ENCODE measurements at places on chromosomes 4 and X.

- no peak for DNase-seq
Measured at GRCh38 chr4:55859711-55860110, 6.3 kb downstream of the EXOC1 start.

DNA sequence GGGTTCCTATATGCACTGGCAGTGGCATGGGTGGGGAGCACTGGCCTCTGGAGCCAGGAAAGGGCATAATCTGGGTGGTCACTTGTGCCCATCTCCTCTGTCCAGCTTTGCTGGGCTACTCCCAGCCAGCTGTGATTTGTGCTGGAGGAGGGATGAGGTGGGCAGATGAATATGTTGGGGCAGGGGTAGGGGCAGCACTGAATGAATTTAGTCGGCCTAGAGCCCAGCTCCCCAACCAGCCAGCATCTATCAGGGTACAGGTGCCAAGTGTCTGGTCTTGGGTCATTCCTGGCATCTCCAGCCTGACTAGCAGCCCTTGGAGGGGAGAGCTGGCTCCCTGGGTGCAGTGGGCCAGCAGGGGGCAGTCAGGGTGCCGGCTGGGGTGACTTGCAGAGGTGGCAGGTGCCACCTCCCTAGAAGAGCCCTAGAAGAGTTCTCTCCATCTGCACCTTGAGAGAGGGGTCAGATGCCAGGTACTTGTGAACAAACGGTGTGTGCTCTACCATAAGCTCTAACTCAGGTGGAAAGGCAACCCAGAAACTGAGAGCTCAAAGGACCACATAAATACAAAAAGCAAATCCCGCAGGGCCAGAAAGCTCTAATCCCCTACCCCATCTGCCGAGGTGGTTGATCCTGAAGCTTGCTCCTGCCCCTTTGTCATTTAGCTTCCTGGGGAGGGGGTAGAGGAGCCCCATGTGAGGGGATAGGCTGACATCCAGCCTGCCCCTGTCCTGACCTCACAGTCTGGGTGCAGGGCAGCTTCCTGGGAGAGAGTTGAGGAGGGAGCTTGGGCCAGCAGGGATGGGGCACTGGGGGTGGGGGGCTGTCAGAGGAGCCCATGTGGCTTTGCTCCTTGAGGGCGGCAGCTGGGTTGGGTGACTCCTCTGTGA is 2.2 kb downstream of the SORCS2 start:
- DNase-seq = peak; percentile 47

GRCh38 chrX:104522386-104522785 is 43.6 kb upstream of the IL1RAPL2 start:
- DNase-seq = no peak

GRCh38 chrX:37077646-37078433 is 69.7 kb downstream of the FAM47C start:
- DNase-seq = no peak

DNA sequence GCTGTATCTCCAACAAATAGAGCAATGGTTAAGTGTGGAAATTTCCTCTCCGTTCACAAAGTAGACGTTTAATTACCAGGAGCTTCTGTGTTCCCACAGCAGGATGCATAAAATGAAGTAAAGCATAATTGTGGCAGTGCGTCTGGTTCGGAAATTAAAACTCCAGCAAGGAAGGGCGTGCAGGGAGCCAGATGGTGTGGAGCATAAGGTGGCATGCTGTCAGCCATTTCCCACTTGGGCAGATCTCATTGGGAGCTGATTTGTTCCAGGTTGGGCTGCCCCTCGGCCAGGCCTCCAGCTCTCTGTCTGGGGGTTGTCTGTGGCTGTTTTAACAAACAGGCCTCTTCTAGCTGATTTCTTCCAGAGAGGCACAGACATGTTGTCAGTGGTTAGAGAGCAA is 182.1 kb upstream of the CLNK start:
- DNase-seq = no peak

DNA sequence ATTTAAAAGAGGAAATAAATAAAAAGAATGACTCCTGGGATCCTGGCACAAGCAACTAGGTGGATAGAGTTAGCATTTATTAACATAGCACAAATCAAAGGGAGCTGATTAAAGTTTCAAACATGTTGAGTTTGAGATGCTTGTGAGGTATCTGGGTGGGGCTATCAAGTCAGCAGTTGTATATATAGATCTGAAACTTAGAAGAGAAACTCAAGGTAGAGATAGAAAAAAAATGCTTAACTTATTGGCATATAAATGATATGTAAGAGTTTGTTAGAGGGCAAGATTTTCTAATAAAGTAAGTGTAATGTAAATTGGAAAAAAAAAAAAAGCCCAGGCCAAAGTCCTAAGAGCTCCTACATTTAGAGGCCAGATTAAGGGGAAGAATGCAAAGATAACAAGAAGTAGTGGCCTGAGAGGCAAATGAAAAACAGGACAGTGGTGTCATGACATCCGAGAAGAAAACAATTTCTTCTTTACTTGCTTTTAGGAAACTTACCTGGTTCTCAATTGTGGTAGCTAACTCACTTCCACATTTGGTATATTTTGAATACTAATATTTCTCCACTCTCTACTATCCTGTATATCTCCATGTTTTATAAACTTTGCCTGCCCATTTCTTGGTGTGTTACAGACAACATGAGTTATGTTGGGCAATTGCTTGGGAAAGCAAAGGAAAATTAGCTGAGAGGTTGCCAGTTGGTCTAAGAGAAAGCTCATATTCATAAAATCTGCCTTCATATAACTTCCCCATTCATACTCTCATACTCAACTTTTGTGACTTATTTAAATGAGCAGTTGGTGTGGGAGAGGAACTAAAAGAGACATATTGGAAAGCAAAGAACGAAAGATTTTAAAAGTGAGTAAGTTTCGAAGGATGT is 169.2 kb downstream of the PARM1 start:
- no peak for DNase-seq

GRCh38 chr4:179843370-179843769 is 2399.8 kb upstream of the TENM3 start:
- DNase-seq = no peak

- DNase-seq = no peak
Measured at GRCh38 chr4:67885762-67886161, 2.0 kb upstream of the TMPRSS11D start.
